ENCODE measurements at places on chromosomes 12 and 14.

- no peak for DNase-seq
Measured at GRCh38 chr14:103436533-103436932, 51.3 kb downstream of the MARK3 start.

DNA sequence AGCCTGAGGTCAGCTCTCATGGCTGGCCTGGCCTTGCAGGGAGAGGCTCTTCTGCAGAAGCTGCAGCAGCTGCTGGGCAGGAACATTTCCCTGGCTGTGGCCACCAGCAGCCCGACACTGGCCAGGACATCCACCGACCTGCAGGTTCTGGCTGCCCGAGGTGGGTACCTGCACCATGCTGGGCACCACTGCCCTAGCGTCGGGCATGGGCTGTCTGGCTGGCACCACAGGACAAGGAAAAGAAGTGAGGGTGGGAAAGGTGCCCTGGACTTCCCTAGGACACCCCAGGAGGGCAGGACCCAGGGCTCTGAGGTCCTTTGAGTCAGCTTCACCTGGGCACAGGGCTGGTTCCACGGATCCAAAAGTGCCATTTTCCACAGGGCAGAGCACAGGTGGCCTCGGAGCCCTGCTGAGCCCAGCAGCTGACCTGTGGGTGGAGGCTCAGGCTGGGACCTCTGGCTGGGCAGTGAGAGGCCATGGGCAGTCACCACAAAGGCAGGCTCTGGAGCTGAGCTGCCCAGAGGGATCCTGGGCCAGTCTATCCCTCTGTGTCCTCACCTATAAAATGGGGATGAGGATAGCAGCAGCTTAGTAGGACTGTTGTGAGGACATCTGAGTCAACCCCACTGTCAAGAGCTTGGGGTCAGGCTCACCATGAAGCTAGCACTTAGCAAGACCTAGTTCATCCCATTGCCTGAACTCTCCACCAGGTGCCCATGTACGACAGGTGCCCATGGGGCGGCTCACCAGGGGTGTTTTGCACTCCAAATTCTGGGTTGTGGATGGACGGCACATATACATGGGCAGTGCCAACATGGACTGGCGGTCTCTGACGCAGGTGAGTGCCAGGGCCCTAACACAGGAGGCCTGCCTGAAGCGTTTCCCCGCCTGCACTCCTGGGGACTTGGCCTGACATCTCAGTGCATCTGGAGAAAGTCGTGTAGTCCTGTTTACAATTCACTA, 4.9 kb downstream of the PLD4 start:
- no peak for DNase-seq

DNA sequence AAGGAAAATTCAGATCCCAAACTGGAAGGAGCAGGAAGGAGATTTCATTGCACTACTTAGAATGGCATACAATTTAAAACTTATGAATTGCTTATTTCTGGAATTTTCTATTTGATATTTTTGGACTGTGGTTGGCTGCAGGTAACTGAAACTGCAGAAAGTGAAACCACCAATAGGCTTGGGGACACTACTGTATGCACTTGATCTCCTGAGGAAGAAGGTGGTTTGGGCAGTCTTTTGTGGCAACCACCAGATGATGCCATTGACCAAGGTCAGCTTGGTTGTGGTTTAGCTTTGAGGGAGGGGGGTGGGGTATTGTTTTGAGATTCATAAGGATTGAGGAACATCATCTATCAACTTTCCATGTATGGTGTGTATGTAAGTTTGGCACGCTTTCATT, 209.5 kb upstream of the STXBP6 start:
- DNase-seq = no peak

- DNase-seq = no peak
Measured at GRCh38 chr14:95741038-95741490, 27.1 kb upstream of the TCL1A start.
